Endothelial cell of umbilical vein (primary cell): ENCODE measurements at places on chromosomes 7 and 10.

GRCh38 chr7:105906695-105907094, 30.3 kb upstream of the ATXN7L1 start:
- no peak for DNase-seq

DNA sequence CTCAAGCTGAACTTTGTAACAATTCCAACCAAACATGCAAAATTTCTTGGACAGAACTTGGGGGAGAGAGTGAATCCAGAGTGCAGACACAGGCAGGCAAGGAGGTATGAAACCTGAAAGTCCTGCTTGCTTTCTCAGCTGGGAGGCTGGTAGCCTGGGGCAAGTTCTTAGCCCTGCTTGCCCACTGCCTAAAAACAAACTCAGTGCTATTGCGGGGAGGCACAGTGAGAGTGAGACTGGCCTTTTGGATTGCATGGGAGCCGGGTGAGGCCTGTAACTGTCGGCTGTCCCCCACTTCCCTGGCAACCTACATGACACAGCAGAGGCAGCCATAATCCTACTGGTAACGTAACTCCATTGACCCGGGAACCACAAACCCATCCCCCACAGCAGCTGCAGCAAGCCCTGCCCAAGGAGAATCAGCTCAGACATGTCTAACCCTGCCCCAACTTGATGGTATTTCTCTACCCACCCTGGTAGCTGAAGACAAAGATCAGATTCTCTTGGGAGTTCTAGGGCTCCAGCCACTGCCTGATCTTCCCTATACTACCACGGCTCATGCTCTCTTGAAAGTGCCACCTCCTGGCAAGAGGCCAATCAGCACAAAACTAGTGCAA, 663.6 kb downstream of the GRM8 start:
- no peak for DNase-seq

DNA sequence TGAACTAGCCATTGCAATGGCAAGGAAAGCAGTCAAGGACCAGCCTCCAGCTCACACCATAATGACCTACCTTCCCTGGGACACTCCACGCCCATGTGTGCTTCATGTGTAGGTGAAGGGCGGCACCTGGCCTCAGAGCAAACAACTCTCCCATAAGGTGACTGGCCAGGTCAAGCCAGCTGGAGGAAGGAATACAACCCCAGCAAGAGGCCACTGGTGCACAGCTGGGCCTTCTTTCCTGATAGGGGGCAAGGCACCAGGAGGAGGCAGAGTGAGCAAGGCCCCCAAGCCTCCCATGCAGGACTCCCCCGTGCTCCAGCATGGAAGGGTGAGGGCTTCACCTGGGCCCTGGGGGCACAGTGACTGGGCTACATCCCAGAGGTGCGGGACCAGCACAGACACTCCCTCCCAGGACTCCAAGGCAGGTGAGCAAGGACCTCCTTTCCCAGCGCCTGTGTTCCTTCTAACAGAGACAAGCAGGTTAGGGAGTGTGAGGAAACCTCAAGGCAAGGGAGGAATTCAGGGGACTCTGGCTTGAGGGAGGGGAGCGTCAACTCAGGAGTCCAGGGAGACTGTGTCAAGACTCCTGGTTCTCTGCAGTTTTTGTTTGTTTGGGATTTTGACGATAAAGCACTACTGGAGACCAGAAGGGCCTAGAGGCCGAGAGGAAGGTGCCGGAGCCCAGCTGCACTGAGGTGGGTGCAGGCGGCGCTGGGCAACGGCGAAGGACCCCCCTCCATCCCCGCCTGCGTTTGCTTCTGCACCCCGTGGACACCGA, 1.7 kb downstream of the PTPRN2 start:
- DNase-seq, result no peak

- DNase-seq, result no peak
These were observed 19.9 kb upstream of the CCNY start for GRCh38 chr10:35316218-35316967.

GRCh38 chr7:125450749-125451148, 521.1 kb upstream of the POT1 start:
- no peak for DNase-seq

GRCh38 chr10:86691333-86692022, 23.2 kb downstream of the LDB3 start:
- DNase-seq, result no peak

GRCh38 chr7:141702047-141702567, at the start of gene DENND11:
Gene DENND11, minus strand, starts transcription at chr7:141702166. Its CDS starts 13 bp downstream, at chr7:141702153.
- DNase-seq, result peak; percentile 47

DNA sequence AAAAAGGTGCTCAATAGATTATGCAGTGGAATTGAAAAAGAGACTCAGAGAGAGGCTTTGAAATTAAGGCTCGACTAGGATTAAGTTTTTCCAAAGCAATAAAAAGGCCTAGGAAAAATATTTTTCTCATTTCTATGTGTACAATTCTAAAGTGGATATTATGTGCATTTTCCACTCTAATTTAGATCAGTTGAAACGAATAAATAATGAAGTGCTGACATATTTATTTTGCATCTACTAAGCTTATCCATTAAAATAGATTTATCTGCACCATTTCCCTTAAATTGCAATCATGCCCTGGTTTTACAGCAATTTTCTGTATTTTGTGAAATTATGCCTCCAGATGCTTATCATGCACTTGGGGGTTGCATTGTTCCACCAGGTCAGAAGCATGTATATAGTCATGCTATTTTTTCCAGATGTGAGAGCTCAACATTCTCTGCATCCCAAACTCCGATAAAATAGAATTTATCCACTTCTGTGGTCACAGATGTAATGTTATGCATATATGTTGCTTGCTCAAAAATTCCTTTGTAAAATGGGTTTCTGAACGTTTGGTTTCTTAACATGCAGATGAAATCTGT, 18.3 kb downstream of the FIGNL1 start:
- no peak for DNase-seq

DNA sequence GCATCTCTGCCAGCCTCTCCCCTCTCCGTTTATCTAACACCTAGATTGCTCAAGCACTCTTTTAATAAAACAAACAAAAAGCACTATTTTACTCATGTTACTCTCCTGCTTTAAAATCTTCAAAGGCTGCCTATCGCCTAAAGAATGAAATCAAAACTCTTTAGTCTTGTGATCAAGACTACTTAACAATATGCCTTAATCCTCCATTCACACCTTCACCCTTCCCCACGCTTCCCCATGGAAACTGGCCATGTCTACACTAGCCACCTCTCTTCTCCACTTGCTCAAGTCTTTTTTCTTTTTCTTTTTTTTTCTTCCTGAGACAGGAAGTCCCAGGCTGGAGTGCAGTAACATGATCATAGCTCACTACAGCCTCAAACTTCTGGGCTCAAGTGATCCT, 47.8 kb upstream of the TMEM213 start:
- DNase-seq, result no peak
